Stromal cell of bone marrow (primary cell): ENCODE measurements at places on chromosomes 2 and 18.

DNA sequence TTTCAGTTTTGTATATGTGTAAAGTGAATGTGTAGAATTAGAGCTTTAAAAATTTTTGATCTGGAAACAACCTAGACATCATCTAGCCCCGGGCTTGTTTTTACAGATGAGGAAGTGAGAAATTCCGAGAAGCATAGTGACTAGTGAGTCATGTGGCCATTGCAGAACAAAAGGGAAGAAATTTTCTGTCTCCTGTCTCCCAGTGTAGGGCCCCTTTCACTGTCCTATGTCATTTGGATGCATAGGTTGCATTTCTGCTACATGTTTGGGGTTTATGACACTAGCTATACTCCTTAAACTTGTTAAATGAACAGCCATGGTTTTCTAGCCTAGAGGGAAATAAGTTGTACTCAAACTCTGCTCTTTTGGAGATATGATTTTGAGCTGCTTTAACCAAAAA lies 84.6 kb downstream of the PLCL1 start:
- DNase-seq, result no peak

DNA sequence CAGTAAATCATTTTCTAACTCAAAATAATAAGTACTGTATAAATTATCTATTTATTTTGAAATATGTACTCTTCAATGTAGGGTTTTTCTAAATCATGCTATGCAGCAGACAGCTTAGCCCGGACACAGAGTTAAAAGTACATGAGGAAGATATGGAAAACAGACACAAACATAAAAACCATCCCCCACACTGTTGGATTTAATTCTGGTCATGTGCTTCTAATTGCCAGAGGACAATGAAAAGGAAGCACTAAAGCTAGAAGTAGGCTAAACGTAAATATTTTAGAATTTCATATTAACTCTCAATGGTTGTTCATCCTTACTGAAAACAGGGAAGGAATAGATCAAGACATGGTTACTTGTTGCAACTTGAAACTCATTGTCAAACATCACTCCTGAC lies 420.7 kb downstream of the ERBB4 start:
- no peak for DNase-seq

DNA sequence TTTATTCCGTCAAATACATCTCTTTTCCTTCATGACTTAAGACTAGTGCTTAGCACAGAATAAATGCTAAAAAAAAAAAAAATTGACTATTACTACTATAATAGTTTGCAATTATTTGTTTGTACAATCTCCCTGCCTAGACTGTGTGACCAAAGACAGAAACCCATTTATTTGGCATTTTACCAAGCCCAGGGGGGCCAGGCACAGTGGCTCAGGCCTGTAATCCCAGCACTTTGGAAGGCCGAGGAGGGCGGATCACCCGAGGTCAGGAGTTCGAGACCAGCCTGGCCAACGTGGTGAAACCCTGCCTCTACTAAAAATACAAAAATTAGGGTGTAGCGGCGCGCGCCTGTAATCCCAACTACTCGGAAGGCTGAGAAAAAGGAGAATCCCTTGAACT lies 1.4 kb downstream of the ASB3 start:
- no peak for DNase-seq

DNA sequence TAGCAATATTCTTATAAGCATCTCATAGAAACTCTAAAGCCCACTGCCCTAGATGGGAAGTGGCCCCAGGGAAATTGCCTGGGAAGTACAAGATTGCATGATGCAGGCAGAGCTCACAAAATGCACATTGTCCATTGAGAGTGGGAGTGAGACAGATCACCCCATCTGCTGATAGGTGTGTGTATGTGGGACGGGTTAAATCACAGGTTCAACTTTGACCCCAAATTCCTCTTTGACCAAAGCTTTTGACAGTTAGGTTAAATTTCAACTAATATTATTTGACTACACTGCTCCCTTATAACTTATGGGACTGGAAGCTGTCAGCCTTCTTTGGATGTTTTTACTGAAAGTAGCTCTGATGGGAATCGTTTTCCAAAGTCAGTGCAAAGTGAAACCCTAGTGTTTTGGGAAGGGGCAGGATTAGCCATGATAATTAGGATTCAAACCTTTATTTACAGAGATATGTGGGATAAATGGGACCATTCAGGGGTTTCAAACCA lies 11.4 kb upstream of the FABP1 start:
- no peak for DNase-seq
